ENCODE measurements at places on chromosomes 2 and 18.

GRCh38 chr2:174477759-174478158 lies 9.1 kb downstream of the GPR155 start:
- no peak for DNase-seq

DNA sequence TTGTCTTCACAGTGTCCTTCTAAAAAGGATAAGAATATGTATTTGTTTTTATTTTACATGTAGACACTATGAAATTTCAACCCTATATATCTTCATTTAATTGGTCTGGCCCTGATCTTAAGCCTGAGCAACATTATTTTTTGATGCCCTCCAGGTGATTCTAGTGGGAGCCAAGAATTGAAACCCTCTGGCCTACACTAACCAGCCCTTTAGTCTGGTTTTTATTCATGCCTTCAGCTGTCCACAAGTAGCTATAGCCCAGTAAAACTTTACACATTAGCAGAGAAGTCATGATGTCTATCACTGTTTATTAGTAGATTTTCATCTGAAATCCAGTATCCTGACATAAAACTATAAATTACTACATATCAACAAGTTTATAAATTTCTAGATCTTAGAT lies 52.7 kb upstream of the UBXN4 start:
- no peak for DNase-seq

DNA sequence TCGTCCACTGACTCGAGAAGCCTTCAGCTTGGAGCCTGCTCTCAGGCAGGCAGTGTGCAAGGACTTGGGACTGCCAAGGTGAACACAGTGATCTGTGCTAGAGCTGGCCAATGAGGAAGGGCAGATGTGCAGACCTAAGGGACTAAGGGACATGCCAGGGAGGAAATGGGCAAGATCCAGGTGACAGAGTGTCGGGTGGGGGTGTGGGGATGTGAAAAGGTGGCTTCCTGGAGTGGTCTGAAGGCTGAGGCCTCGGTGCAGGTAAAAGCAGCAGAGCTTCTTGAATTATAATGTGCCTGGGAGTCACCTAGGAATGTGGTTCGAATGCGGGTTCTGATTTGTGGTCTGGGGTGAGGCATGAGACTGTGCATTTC lies 42.0 kb downstream of the STEAP3 start:
- DNase-seq: no peak

DNA sequence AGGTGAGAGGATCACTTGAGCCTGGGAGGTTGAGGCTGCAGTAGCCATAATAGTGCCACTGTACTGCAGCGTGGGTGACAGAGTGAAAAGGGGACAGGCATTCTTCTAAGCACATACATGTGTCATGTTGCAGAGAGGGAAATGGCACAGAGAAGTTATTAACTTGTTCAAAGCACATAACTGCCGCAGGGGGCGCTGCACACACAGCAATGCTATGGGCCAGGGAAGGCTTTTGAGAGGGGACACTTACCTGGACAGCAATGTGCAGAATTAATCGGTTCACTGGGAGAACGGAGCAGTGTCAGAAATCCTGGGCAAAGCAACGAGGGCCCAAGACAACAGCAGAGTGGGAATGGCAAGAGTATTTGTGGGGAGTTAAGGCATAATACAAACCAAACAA lies 2.4 kb downstream of the SCYGR8 start:
- DNase-seq: no peak

GRCh38 chr2:62550461-62550860 lies 44.5 kb upstream of the TMEM17 start:
- no peak for DNase-seq

DNA sequence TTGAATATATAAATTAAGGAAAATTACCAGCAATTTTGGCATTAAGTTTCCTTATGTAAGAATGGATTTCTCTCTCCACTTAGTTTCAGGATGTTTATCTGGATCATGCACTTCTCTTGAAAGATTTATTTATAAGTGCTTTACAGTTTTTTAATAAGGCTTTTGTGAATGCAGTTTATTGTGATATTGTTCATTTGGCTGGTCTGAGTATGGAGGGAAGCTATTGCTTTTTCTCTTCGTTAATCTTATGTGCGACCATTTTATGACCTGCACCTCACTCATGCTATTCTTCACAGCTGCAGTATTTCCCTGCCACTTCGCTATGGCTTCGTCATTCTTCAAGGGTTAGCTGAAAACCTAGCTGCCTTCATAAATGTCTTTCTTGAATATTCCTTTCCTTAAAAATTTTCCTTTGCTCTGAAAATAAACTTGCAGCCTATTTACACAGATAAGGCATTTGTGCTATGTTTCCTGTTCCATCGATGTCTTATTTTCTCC lies 233.4 kb downstream of the SOCS6 start:
- no peak for DNase-seq

GRCh38 chr2:112714836-112715631 lies 5.8 kb upstream of the NT5DC4 start:
- no peak for DNase-seq

GRCh38 chr2:190742431-190742830 lies 93.5 kb downstream of the NAB1 start:
- DNase-seq: no peak

DNA sequence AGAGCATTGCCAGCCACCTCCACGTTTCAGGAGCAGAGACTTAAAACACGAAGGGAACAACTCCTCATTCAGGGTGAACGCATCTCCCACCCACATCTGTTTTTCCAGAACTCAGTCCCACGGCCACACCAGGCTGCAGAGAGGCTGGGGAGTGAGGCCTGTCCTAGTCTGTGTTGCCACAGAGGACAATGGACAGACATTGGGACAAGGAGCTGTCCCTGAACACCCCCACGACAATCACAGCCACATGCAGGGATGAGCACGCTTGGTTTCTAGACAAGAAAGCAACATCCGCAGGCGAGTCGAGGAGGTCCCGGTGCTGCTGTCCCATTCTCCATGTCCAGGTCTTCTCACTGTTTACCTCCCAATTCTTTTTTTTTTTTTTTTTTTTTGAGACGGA lies 167.4 kb downstream of the EIPR1 start:
- DNase-seq: no peak
